Stimulated activated CD4-positive, alpha-beta T cell treated with anti-CD3 and anti-CD28 coated beads, Interleukin-1b, Interleukin-23, amount 100 ng/mL, for 1 hour (primary cell): ENCODE measurements at places on chromosomes 3 and 15.

DNA sequence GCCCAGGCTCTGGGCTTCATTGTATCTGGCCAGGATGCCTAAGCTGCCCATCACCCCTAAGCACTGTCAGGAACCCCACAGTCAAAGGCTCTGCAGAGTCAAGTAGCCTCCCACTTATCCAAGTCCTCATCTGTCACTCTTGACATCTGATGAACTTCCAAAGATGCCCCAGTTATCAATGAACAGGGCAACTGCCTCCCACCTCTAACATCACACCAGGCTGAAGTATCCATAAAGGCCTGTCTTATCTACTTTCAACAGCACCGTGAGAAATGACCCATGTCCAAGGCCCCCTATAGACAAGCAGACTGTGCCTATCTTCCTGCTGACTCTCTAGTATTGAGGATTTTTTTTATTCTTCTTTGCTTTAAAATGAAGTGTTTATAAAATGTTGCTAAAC lies 56.4 kb downstream of the TRIM69 start:
- DNase-seq, result no peak

DNA sequence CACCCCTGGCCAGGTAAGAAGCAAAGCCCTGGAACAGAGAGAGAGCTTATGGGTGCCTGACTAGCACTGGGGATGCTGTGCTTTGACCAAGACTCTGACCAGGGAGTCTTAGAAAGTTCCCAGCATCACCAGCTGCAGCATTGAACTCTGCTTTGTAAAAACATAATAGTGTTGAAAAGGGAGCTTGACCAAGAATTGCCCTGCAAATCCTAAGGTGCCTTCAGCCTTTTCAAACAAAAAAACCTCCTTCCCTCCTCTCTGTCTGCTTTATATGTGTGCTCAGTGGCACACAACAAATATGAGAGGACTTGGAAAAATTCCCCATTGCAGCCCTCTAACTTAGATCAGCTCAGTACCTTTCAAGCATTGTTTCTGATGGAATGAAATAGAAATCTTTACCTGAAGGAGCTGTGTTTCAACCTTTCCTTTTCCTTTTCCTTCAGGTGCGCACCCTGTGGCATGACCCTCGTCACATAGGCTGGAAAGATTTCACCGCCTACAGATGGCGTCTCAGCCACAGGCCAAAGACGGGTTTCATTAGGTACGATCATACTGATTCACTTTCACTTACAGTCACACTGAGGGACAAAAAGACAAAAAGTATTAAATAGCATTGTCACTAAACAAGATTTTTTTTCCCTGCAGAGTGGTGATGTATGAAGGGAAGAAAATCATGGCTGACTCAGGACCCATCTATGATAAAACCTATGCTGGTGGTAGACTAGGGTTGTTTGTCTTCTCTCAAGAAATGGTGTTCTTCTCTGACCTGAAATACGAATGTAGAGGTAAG lies 13.0 kb downstream of the THBS1 start:
- no peak for DNase-seq

- no peak for DNase-seq
These were observed 101.8 kb downstream of the LRRK1 start for GRCh38 chr15:101020945-101021344.

GRCh38 chr15:53841651-53842050 lies 82.2 kb upstream of the WDR72 start:
- no peak for DNase-seq

- DNase-seq, result no peak
These were observed 17.0 kb downstream of the MUC4 start for GRCh38 chr3:195794708-195795107.

GRCh38 chr15:32888221-32888761 lies 170.5 kb downstream of the GREM1 start:
- no peak for DNase-seq

DNA sequence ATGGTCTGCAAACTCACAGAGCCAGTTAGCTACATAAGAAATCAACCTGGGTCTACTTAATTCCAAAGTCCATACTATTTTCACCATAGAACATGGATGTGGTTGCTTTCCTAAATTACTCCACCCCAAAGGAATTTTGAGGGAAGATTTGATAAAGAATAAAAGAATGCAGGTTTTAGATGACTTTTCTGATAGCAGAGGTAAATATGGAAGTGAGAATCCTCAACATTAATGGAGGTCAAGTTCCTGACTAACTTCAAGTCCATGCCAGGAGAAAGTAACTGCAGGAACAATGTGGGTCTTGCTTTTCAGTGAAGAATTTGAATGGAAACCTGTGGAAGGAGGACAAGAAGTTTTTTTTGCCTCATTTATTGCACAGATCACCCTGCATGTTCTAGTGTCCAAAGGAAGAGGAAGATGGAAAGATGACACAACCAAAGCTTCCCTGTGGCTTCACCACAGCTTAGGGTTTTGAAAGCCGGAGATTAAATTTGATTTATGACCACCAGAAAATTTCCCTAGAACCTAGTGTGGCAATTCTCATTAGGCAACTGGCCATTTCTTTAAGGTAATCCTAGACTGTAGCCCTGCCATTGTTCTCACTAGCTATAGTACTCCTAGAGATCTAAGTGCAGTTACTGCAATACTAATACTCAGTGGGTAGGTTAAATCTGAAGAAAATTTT lies 429.7 kb downstream of the RAP2B start:
- no peak for DNase-seq

DNA sequence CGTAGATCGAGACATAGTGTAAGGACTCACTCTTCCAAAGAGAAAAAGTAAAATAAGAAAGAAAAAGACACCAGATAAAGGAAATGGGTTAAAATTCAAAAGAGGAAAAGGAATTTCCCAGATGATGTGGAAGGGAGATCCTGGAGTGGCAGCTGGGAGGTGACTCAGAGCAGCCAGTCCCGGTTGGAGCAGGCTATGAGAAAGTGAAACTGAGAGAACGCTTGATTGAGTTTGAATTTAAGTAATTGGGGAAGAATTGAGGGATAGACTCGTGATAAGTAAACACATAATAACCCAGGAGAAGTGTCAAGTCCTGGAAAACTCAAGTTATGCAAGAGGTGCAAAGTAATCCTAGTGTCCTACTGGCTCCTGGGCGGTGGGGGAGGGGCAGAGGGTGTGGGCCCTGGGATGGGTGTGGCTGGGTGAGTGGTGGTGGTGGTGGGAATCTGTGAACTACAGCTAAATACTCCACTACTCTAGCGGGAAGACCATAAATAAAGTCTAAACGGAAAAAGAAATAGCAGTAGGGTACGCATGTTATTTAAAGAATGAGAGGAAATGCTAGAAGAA lies 1.2 kb downstream of the PRR20G start:
- no peak for DNase-seq

GRCh38 chr3:4547799-4548198 lies 54.7 kb downstream of the ITPR1 start:
- no peak for DNase-seq

- no peak for DNase-seq
These were observed 84.4 kb downstream of the DNAJB8 start for GRCh38 chr3:128382221-128382807.
